Forelimb muscle (tissue), 1 donor: ENCODE measurements at places on chromosomes 6 and 20.
A peak's percentile ranks its signal among the peaks of the same experiment; 100 is the strongest.

DNA sequence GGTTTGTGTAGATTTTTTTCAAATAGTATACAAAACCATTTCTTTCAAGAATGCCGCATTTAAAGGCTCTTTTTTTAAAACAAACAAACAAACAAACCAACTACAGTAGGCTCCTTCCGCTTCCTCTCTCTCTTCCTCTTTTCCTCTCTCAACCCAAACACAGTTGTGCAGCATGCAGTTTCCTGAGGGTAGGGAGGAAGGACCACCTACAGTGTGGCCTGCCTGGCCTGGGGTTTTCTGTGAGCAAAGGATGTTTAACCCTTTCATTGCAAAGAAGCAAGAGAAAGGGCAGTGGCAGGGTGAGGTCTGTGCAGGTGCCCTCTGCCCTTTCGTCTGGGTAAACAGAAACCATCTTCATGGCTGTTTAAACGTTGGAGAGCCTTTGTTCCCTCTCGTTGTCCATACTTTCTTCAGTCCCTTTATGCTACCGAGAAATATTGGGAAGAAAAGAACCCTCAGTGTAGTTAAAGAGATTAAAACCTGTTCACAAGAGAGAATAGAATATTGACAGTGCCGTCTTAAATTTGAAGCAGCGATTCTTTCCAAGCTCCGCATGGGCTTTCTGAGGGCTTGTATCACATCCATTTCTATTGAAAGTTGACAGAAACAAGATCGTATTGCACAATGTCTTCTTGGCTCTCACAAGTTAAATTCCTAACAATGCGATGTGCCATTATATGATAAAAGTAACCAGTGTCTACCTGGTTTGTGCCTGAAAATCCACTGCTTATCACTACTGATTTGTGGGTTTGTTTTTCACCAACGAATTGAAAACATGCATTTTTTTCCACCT lies 215.5 kb upstream of the SNX9 start:
- DNase-seq, result no peak

DNA sequence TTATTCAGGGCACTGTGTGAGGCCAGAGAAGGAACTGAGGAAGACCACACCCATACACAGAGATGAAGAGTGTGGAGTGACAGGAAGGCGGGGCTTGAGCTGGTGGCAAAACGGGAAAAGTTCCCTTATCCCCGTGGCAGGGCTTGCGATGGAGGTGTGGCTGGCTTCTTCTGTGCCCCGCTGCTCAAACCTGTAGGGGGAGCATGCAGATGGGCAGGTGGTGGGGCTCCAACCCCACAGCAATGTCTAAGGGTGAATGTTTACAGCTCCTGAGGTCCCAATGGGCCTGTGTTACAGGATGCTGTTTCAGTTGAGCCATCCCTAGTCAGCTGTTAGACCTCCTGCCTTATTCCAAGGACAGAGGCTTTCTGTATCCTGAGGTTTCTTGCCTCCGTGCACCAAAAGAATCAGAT lies 105.9 kb downstream of the LY86 start:
- DNase-seq, result no peak

DNA sequence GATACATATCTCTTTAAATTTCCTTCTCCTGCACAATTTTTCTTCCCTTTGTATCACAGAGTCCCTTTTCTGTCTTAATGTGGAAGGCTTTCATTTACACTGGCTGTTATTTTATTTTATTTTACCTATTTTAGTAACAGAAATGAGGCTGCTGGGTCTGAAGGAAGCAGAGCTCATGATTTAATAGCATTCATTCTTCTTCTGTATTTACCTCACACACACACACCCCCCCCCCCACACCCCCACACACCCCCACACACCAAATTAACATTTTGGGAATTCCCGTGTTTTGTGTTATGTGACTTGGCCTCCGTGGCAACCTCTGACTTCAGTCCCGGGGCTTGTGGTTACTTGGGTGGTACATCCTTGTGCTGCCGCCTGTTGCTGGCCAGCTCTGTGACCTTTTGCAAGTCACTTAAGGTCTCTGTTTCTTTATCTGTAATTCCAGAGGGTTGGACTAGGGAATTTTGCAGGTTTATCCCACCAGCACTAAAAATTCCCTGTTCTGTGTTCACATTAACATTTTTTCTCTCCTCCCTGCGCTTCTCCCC lies 108.8 kb downstream of the TIAM2 start:
- no peak for DNase-seq

- DNase-seq, result no peak
Measured at GRCh38 chr6:169803271-169803811, 51.9 kb downstream of the ERMARD start.

DNA sequence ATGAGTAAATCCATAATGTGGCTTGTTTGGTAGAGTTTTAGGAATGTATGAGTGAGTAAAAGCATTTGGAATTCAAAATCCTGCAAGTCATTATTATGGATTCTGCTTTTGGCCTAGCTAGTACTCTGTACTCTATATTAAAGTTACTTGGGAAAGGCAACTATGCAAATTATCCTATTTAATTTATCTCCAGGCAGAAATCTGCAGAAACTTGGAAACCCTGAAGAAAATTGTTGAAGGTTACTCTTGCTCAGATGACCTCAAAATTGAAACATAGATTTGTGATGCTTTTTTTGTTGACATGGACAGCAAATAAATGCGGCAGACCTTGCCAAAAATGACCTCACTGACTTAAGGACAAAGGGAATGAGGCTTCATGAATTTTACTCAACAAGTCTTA lies 477.1 kb upstream of the EYS start:
- DNase-seq, result peak; percentile 86

DNA sequence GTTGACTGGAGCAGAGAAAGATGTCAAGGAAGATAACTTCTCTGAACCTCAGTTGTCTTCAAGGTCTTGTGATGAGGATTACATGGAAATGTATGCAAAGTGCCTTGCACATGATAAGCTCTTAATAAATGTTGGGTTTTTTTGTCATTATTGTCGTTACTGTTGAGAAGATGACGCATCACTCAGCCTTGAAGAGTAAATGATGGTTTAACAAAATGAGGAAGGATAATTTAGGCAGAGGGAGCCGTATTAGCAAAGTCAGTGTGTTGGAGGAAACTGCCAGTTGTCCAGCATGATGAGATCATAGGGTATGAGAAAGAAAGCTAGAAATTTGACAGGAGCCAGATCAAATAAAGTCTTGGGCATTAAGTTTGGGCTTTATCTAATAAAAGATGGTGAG lies 8.8 kb upstream of the SUPT3H start:
- no peak for DNase-seq

DNA sequence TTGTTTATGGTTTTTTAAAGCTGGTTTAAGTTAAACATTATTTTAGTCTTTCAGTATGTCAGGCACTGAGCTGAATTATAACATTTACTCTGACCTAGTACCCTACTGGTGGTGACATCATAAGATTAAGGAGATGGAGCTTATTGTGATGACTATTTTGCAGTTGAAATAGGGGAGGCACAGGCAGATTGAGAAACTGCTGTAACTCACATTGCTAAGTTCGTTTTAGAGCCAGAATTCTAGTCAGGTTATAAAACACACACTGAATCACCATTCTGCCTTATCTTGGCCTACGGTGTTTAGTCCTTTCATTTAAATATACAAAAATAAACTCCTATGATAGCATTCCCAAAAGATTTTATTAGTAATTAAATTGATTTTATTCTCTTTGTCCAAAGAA lies 584.1 kb downstream of the TFAP2A start:
- no peak for DNase-seq

GRCh38 chr6:25928562-25929324 lies 1.7 kb downstream of the SLC17A2 start:
- no peak for DNase-seq

GRCh38 chr20:44079291-44079690 lies 107.7 kb downstream of the JPH2 start:
- DNase-seq, result no peak

- no peak for DNase-seq
Measured at GRCh38 chr6:154058963-154059680, 20.1 kb downstream of the OPRM1 start.

- peak; percentile 83 for DNase-seq
Measured at GRCh38 chr6:128520436-128521281, at the start of gene PTPRK. PTPRK (minus strand) TSS chr6:128520599; CDS start chr6:128520358, 241 bp downstream.

- no peak for DNase-seq
Measured at GRCh38 chr6:70456735-70457134, 43.4 kb downstream of the FAM135A start.

DNA sequence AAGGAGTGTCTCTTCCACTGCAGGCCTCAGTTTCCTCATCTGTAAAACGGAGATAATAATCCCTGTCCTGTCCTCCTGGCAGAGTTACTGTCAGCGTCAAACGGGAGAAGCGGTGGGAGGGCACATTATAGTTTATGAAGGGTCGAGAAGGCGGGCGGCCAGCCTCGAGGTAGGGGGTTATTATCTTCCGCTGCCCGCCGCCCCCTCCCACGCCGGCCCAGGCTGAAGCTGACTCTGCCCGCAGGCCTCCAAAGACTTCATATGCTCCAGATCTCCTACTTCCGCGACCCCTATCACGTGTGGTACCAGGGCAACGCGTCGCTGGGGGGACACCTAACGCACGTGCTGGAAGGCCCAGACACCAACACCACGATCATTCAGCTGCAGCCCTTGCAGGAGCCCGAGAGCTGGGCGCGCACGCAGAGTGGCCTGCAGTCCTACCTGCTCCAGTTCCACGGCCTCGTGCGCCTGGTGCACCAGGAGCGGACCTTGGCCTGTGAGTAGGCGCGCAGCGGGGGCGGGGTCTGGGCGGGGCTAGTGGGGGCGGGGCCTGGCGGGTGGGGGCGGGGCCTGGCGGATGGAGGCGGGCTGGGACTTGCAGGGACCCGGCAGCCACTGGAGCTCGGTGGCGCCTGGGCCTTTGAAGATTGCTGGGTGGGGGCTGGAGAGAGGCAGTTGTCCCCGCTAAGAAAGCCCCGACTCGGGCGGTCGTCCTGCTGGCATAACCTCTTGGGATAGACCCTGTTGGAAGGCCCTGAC lies 2.8 kb downstream of the PROCR start:
- no peak for DNase-seq

DNA sequence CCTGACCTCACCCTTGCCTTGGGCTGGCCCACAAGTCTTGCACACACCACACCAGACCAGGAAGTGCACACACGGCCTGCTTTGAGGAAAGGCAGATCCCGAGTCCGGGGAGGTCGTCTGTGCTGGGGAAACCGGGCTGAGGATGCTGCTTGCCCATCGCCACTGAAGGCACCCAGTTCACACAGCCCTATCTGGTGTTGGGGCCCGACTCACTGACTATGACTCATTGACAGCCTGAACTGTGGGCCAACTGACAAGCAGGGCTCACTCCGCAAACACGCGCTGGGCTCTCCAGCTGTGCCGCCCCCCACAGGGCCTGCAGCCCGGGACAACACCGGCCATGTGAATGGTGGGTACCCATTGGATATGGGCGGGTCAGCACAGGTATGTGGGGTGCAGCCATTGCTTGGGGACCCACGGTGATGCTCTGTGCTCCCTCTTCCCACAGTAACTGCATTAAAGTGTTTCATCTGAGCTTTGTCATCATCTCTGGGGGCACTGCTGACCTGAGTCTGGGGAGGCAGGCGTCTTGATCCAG lies 1.6 kb downstream of the SAMD10 start:
- DNase-seq, result no peak

DNA sequence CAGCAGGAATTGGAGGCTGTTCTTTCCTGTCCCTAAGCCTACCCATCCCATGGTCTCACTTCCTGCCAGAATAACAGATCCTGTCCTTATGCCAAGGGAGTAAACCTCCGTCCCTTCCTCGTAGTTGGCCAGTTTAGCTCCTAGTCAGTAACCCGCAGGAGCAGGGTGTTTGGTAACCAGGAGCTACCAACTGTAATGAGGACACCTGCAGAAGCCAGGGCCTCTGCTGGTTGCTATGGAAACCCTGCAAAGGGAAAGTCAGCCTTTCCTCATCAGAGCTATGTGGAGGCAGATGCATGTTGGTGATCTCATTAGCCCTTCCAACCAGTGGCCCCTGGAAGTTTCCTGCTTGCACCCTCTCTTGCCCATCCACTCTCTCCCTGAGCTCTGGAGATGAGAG lies 368.2 kb upstream of the SULF2 start:
- DNase-seq, result no peak

- DNase-seq, result no peak
Measured at GRCh38 chr6:79506251-79506650, 31.0 kb downstream of the LCA5 start.

GRCh38 chr6:150299873-150300485 lies 68.8 kb upstream of the IYD start:
- DNase-seq, result no peak

GRCh38 chr6:41937861-41938574 lies 3.6 kb downstream of the CCND3 start:
- no peak for DNase-seq

GRCh38 chr6:166025149-166025898 lies 142.3 kb downstream of the TBXT start:
- DNase-seq, result no peak

GRCh38 chr6:159578629-159579028 lies 114.4 kb downstream of the SOD2 start:
- DNase-seq, result no peak
